ENCODE measurements at places on chromosomes 6 and 20. TPM values are rescaled to one million over a fixed set of nuclear protein-coding genes. Genes with fewer than 3 reads are reported as not detected.

Gene MOCS1
- polyA plus RNA-seq = 4.6 TPM

Gene CST2
- polyA plus RNA-seq = not detected

Gene CABLES2
- 8.3 TPM for polyA plus RNA-seq

Gene RIPPLY2
- polyA plus RNA-seq = 5.0 TPM

Gene FOXC1
- 0.09 TPM for polyA plus RNA-seq

Gene CYP21A2
- 1.9 TPM for polyA plus RNA-seq

Gene GPLD1
- polyA plus RNA-seq = 14.3 TPM

Gene KCNK17
- not detected for polyA plus RNA-seq

Gene MOXD1
- polyA plus RNA-seq = 14.7 TPM

Gene FRK
- polyA plus RNA-seq = not detected

Gene DNPH1
- 65.5 TPM for polyA plus RNA-seq

Gene CST4
- not detected for polyA plus RNA-seq

Gene SNAP25
- polyA plus RNA-seq = 139 TPM

Gene TMC2
- 0.66 TPM for polyA plus RNA-seq

Gene SLC22A2
- not detected for polyA plus RNA-seq

Gene PROKR2
- polyA plus RNA-seq = not detected

Gene PSMG4
- polyA plus RNA-seq = 52.0 TPM

Gene RBM12
- polyA plus RNA-seq = 66.0 TPM

Gene GLP1R
- polyA plus RNA-seq = not detected

Gene SRSF12
- 42.1 TPM for polyA plus RNA-seq

Gene FOXF2
- polyA plus RNA-seq = not detected

Gene NOX3
- polyA plus RNA-seq = 0.11 TPM

Gene APCDD1L
- polyA plus RNA-seq = not detected

Gene C6orf15
- polyA plus RNA-seq = not detected

Gene DST
- polyA plus RNA-seq = 134 TPM

Gene AVP
- not detected for polyA plus RNA-seq

Gene TMEM151B
- polyA plus RNA-seq = 82.1 TPM

Gene FKBP1C
- polyA plus RNA-seq = not detected

Gene DDX43
- not detected for polyA plus RNA-seq

Gene MEI4
- not detected for polyA plus RNA-seq

Gene LGSN
- not detected for polyA plus RNA-seq

Gene ATG5
- polyA plus RNA-seq = 44.9 TPM

All from neural cell (in vitro differentiated cells).